ENCODE measurements at places on chromosomes 7 and 10.

DNA sequence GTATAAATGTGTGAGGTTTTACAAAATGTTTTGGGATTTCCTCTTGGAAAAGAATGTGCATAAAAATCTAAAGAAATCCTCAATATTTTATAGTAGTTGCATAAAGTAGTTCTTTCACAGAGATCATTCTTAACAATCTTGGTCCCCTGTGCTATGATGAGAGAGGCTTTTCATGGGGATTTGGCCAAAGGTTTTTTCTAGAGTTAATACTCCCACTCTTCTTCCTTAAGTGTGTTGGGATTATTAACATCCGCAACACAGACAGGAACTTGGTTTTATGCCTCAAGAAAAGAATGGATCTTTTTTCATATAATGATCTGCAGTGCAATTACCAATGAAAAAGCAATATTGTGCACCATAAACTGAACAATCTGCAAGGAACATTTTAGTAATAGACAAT is 71.5 kb downstream of the AGMO start:
- no peak for DNase-seq

DNA sequence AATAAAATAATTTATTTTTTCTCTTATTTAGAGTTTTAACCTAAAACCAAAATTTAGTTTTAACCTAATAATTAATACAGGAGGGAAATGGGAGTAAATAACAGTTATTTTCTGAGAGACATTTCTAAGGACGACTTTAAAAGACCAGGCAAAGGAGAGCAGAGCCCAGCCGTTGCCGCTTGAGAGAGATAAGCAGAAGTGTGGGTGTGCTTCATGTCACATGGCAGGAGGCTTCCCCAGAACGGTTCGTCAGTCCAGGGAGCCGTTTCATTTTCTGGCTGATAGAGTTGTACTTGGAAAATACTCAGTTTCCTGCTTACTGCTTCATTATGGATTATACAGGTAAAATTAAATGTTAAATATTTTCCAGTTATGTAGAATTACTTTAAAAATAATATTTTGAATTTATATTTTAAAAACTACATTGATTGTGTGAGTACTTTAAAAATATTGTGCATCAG is 61.4 kb downstream of the ST7 start:
- DNase-seq, result no peak

DNA sequence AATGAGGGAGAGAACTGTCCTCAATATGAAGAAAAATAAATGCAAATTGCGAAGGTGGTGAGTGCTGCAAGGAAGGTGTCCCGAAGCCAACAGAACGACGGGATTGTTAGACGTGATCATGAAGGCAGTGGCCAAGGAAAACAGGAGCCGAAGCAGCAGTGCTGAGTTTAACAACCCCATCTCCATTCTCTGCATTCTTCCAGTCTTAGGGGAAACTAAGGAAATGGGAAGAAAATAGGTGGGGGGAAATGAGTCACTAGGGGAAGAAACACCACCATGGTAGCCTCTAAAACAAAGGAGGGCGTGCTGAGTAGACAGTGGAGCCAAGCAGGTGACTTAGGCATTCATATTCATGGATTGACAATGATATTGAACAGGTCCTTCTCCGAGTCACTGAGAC is 192.2 kb upstream of the AKR1E2 start:
- DNase-seq, result no peak

GRCh38 chr7:157250605-157251228 is 86.1 kb upstream of the DNAJB6 start:
- no peak for DNase-seq

DNA sequence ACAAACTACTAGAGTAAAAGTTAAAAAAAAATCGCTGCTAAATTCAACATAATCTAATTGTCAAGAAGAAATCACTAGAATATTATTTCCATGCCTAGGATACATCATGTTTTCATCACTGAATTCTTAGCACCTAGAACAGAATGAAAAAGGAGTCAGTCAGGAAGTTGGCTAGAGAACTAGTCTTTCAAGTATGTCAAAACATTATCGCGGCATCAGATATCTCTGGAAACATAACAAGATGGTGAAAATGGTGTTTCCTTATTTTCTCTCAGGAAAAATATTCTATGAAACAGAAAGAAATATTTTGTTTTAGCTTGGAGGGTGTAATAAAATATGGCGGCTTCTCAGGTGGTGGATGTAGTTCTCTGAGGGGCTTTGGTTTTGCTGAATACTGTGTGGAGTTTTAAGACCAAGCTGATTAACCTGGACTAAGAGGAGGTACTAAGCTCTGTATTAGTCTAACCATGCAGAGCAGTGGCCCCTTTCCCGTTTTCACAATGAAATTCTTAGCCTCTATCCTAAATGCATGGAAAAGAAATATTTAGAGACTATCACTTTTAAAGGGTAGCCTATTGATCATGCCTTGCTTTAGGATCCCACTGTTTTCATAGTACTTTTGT is 205.6 kb downstream of the MDFIC start:
- DNase-seq, result no peak

GRCh38 chr7:122383934-122384333 is 79.4 kb upstream of the FEZF1 start:
- DNase-seq, result no peak

Data from central memory CD8-positive, alpha-beta T cell (primary cell).